Stimulated activated naive CD8-positive, alpha-beta T cell treated with anti-CD3 and anti-CD28 coated beads, Interleukin-15, amount 100 ng/mL, for 72 hours (primary cell): ENCODE measurements at places on chromosomes 12 and 14.

DNA sequence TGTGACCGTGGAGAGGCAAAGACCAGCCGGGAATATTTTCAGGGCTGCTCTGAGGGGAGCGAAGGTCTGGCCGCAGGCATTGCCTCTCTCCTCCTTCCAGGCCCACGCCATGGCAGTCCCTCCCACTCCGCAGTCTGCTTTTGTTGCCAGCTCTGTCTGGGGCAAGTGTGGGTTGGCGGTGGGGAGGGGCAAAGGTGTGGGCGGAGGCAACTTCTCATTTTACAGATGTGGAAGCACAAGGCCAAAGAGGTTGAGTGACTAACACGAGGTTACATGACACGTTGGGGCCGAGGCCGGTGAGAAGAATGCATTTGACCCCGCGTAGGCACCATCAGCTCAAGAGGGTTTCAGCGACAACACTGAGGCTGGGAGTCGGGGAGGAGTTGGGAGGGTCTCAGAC is 6.1 kb upstream of the FAIM2 start:
- no peak for DNase-seq

DNA sequence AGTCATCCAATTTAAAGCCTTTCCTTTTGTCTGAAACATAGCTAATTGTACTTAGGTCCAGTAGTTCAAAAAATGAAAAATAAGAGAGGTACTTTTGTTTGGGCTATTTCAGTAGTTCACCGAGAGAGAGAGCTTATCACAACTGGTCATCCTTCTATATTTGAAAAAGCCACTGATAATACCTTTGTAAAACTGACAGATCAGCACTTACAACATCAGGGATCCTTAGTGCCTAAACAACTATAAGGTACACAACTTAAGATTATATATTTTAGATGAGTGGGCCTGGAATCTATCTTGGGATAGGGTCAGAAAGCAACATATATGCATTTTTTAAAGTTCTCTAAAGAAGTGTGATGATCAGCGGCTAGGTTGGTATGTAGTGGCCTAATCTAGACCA is 97.9 kb downstream of the SOX5 start:
- no peak for DNase-seq

- no peak for DNase-seq
Observed at GRCh38 chr12:51823875-51824565, 24.5 kb downstream of the FIGNL2 start.

GRCh38 chr14:92460916-92461579 is 52.5 kb upstream of the RIN3 start:
- peak; percentile 19 for DNase-seq

- no peak for DNase-seq
Observed at GRCh38 chr14:55744321-55744720, 164.3 kb downstream of the KTN1 start.

GRCh38 chr12:106311139-106311538 is 8.6 kb downstream of the TCP11L2 start:
- DNase-seq = no peak

GRCh38 chr14:101939646-101940170 is 24.7 kb upstream of the DYNC1H1 start:
- DNase-seq = no peak

- DNase-seq = no peak
Observed at GRCh38 chr12:54185919-54186318, 2.9 kb downstream of the SMUG1 start.

DNA sequence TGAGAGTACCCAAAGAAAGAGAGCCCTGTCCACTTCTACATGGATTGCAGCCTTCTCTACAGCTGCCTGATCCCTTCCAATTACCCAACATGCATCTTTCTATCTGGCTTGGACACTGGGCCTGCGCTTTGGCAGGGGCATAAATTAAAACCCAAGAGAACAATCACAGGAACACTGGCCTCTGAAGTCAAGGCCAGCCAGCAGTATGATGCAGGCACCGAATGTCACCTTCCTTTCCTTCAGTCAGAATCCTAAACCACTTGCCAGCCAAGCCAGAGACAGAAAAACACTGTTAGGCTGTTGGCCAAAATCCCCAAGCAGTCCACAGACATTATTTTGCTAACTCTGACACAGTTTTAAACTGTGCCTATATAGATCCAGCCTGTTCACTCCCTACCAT is 113.7 kb downstream of the DUSP6 start:
- DNase-seq = no peak

GRCh38 chr12:110366321-110367142 is 37.0 kb downstream of the ANAPC7 start:
- DNase-seq = no peak

DNA sequence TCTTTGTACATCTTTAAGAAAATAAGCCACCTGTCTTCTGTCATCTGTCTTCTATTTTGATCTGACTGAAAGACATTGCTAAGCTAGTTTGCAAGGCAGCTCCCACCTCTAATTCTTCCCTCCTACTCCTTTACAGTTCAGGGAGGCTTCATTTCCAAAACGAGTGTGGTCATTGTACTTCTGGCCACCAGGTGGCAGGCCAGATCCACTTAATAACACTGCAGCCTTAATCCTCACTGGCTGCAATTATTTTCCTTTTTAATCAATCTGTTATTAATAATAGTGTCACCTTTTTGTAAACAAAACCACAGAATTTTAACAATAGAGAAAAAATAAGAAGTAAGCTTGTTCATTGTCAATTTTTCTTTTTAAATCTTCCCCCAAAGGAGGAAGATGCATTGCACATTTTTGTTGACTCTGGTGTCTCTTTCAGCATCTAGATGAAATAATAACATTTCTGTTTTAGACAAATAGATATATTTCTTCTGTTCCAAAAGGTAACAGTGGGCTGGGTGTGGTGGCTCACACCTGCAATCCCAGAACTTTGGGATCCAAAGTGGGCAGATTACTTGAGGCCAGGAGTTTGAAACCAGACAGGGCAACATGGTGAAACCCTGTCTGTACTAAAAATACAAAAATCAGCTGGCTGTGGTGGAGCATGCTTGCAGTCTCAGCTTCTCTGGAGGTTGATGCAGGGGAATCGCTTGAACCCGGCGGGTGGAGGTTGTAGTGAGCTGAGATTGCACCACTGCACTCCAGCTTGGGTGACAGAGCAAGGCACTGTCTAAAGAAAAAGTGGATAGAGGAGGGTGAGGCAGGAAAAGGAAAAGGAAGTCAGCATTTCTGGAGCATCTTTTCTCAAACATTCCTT is 23.3 kb downstream of the GABARAPL1 start:
- peak; percentile 38 for DNase-seq

DNA sequence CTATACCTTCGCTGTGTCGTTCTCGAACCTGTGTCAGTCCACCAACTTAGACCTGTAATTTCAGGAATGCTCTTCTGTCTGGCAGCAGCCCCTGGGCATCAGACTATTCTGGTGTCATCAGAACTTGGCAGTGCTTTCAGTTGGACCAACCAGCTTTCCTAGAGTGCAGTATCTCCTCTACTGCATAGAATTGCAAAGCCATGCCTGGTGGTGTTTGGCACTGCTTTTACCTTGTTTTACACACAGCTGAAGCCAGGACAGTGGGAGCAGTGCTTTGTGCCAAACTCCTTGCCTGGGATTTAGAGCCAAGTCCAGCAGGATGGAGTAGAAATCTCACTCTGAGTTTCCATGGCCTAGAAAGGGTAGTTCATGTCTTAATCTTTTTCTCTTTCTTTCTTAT is 1.5 kb downstream of the FLVCR2 start:
- no peak for DNase-seq

DNA sequence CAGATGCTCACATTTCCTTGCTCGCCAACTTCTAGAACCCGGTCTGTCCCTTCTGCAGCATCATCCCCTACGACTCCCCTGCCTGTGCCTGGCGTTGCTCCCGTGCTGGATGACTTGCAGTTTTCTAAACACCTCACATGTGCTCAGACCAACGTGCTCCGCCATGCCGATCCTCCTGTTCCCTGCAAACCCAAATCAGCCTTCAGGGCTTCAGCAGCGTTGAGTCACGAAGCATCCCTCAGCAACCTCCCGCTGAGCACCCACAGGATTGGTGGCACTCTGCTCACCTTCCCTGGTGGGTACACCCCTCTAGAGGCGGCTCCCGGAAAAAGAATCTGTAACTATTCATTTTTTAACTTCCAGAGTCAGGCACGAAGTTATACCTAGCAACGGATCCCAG is 2.8 kb upstream of the PIWIL1 start:
- DNase-seq = no peak

DNA sequence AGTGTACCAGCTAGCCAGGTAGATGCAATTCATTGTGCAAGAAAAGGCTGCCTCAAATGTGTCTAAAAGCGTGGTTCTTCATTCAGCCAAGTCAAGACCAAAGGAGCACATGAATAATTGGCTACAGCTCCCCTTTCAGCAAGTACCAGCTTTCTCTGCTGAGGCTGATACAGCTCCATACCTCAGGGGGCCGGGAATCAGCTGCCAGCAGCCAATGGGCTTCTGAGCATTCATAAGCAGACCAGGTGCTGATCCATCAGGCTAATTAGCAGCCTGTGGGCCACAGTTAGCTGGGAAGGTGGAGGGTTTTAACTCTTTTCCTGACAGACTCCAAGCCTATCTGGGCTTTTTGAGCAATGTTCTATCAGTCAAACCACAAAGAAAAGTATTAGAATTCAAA is 264.7 kb downstream of the APAF1 start:
- DNase-seq = no peak

DNA sequence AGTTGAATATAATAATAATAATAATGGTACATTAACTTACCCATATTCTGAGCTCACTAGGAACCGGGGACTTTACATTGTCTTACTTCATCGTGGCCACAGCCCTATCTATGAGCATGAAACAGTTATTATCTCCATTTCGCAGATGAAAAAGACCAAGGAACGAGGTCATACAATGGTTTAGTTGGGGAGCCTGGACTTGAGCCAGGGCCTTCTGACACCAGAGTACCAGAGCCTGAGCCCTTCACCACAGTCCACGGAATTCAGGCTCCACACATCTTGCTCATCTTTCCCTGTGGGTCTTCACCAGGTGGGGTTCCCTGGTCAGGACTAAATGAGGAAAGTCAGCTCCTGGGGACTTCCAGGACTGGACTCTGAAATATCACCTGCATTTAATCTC is 31.3 kb upstream of the CMKLR1 start:
- DNase-seq = no peak

DNA sequence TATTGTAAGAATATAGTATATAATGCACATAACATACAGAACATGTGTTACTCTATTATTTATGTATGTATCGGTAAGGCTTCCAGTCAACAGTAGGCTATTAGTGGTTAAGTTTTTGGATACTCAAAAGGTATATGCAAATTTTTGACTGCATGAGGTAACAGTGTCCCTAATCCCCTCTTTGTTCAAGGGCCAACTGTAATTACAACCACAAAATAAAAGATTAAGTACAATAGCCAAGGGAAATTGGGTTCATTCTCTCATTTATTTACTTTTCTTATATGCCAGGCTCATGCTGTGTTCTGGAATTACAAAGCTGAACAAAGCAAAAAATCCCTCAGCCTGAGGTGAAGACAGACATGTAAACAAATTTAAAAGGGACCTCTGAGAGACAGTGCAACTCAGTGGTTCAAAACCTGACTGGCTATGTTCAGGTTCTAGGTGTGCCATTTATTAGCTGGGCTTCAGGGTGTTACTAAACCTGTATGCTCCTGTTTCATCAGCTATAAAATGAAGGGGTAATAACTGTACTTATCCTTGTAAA is 43.4 kb upstream of the TSPAN8 start:
- no peak for DNase-seq
